Stimulated activated naive CD4-positive, alpha-beta T cell (primary cell): ENCODE measurements at places on chromosomes 7 and 10.

DNA sequence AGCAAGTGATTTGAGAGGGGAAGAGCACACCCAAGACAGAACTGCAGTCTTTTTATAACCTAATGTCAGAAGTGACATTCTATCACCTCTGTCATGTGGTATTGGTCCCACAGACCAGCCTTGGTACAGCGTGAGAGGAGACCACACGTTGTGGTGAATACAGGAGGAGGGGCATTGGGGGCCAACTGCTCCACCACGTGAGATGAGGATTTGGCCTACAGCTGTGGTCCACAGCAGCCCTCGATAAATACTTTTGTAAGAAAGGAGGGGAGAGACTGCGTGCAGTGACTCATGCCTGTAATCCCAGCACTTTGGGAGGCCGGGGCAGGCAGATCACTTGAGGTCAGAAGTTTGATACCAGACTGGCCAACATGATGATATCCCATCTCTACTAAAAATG, 243.1 kb downstream of the FGFR2 start:
- no peak for DNase-seq

DNA sequence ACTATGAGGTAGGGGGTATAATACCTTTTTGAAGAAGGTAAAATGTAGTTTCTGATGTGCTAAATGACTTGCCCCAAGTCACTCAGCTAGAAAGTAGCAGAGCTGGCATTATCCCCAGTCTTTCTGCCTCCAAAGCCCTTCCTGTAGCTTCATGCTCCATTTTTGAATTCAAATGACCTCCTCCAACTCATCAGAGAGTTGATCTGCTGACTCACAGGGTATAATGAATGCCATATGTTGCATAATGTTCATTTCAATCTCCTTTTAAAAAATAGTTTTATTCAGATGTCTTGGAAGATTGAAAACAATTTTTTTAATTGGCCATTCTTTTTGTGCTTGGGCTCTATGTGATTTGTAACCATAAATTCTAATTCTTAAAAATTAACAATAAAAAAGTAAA, 272.8 kb upstream of the IMMP2L start:
- DNase-seq = no peak

GRCh38 chr7:17912536-17913235, 27.6 kb downstream of the SNX13 start:
- no peak for DNase-seq

DNA sequence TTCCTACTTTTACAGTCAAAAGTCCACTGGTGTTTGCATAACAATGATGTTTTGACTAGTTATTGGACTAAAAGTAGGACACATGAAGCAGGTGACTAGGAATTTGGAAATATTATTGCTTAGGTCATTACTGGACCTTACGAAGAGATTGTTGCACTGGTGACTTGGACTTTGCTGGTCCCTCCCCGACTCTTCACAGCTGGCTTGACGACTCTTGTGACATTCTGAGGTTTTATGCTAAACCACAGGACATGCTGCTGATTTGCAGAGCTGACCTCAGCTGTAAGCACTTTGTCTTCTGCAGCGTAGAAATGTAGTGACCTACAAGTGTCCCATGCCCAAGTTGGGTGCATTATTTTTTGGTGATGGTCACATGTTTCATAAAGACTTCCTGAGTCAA, 21.9 kb downstream of the PCBD1 start:
- DNase-seq = no peak

DNA sequence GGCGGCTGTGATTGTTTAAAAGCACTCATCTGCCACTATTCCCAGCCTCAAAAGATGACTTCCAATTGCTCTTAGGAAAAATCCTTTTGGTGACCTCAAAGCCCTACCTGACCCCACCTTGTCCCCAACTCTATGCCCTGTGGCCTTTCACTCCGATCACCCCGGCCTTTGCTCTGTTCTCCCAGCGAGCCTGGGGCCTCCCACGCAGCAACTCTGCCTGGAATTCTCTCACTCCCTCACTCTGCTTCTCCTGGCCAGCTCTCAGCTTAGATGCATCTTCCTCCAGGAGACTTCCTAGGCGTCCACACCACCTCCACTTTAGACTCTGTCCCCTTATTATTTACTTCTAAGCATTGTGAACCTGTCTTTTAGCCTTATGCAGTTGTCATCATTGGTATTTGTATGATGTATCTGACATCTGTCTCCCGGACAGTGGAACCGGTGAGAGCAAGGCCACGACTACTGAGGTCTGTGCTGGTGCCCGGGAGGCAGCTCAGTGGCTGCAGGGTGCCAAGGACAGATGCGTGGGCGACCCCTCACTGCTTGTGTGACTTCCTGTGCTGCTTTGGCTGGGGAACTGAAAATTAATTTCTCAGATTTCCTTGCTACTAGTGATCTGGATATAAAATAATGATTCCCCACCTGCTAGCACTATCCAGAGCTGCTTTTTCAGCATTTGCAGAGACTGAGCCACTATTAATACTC, 63.0 kb downstream of the PIP4K2A start:
- DNase-seq = no peak

- DNase-seq = no peak
Measured at GRCh38 chr7:22846961-22847360, 24.3 kb upstream of the TOMM7 start.

- DNase-seq = no peak
Measured at GRCh38 chr7:158414002-158414401, 173.6 kb downstream of the PTPRN2 start.

DNA sequence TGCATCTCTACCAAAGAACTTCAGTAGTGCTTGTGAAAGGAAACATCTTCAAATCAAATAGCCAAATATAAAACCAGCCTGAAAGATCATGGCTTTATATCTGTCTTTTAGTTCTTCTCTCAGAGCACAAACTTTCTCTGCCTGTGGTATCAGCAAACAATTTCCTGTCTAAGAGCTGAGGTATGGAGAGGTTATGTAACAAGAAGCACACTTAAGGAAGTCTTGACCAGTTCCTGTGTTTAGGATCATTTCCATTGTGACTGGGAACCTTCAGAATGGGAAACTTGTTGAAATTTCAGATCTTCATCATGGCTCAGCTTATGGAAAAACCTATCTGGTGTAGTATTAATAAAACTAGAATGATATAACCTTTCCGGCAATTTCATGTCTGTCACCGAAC, 148.8 kb downstream of the MBL2 start:
- DNase-seq = no peak
